ENCODE measurements at places on chromosomes 6 and 20. TPM values are rescaled to one million over a fixed set of nuclear protein-coding genes. Genes with fewer than 3 reads are reported as not detected.

DNA sequence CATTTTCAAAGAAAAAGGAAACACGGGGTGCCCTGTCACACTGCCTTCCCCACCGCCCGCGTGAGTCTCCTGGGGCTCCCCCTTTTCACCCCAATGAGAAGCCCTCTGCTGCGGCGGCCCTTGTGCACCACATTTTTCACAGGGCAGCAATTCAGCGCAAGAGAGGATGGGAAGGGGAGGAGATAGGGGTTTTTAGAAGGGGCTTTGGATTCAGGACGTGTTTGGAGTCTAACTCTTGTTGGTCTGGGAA lies 726 bp upstream of the ARFGEF3 start:
- H3K4me1 ChIP-seq, result peaks cover 12% of the 10 kb centered on the region
- H3K27ac ChIP-seq, result no peak overlapping the region
- H3K27me3 ChIP-seq, result peaks cover 35% of the 10 kb centered on the region
- peak overlapping the region; percentile 4 for H3K4me3 ChIP-seq
- no peak for DNase-seq

GRCh38 chr6:108142240-108142639 lies 23.6 kb upstream of the NR2E1 start:
- peaks cover 48% of the 10 kb centered on the region for H3K27me3 ChIP-seq
- H3K4me3 ChIP-seq, result no peak overlapping the region
- no peaks in the 10 kb centered on the region for H3K36me3 ChIP-seq
- no peak overlapping the region for H3K27ac ChIP-seq

- no peaks in the 10 kb centered on the region for H3K27me3 ChIP-seq
- H3K4me3 ChIP-seq, result no peak overlapping the region
- no peak for DNase-seq
- H3K36me3 ChIP-seq, result no peaks in the 10 kb centered on the region
- H3K4me1 ChIP-seq, result no peaks in the 10 kb centered on the region
- peak overlapping the region; percentile 31 for H3K27ac ChIP-seq
These were observed 61.3 kb upstream of the CARMIL1 start for GRCh38 chr6:25217829-25218228.

GRCh38 chr6:11684901-11685480 lies 93.6 kb downstream of the ADTRP start:
- H3K27me3 ChIP-seq, result peaks cover 34% of the 10 kb centered on the region
- no peak for DNase-seq
- no peak overlapping the region for H3K27ac ChIP-seq
- H3K4me1 ChIP-seq, result no peaks in the 10 kb centered on the region

DNA sequence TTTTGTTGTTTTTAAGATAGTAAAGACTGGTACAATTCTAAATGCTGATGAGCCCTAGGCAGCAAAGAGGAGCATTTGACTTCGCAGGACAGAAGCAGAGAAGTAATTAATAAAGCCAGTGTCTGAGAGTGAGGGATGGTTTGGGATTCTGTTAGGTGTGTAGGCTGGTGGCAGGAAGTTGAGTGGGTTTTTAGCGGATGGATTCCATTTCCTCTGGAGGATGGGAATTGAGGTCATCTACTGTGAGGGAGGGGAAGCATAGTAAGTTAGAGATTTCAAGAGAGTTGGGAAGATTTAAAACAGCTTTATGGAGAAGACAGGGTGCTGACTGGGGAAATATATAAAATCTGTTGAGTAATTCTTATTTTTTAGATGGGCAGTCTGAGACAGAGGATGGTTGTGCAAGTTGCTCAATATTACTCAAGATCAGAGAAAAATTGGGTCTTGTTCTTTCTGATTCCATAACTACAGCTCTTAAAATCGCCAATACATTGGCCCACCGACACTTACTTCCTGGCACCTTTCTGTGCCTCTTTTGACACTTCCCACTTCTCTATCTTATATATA lies 48.8 kb downstream of the PRL start:
- no peak overlapping the region for H3K27ac ChIP-seq
- no peaks in the 10 kb centered on the region for H3K4me1 ChIP-seq
- DNase-seq, result no peak
- no peaks in the 10 kb centered on the region for H3K36me3 ChIP-seq

FKBP1C gene
- 1.9 TPM for total RNA-seq

UNC93A gene
- not detected for total RNA-seq

PBOV1 gene
- total RNA-seq, result not detected

SIRPB2 gene
- not detected for total RNA-seq

PDYN gene
- not detected for total RNA-seq

MRAP2 gene
- not detected for total RNA-seq
